ENCODE measurements at places on chromosomes 7 and 10.
A peak's percentile ranks its signal among the peaks of the same experiment; 100 is the strongest.

DNA sequence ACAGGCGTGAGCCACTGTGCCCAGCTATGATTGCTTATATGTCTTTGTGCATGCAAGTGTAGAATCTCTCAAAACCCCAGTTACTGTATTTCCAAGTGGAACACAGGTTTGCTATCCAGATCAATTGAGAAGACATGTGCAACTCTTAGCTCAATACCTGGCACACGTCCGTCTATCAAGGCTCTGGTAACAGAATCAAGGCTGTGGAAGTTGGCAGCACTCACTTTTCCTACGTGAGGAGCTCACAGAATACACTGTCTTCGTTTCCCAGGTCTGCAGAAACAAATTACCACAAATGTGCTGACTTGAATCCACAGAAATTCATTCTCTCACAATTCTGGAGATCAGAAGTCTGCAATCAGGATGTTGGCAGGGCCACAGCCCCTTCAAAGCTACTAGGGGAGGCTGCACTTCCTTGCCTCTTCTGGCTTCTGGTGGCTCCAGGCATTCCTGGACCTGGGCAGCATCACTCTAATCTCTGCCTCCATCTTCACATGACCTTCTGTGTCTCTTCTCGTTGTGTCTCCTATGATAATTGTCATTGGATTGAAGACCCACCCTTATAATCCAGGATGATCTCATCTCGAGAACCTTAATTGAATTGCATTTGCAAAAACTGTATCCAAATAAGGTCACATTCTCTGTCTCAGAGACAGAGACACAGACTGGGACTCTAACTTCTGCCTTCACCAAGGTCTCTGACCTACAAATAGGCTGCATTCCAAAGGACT lies 84.8 kb upstream of the C7orf33 start:
- H3K36me3 ChIP-seq: no peaks in the 10 kb centered on the region
- DNase-seq: no peak
- H3K27ac ChIP-seq: no peak overlapping the region
- H3K4me1 ChIP-seq: no peaks in the 10 kb centered on the region

DNA sequence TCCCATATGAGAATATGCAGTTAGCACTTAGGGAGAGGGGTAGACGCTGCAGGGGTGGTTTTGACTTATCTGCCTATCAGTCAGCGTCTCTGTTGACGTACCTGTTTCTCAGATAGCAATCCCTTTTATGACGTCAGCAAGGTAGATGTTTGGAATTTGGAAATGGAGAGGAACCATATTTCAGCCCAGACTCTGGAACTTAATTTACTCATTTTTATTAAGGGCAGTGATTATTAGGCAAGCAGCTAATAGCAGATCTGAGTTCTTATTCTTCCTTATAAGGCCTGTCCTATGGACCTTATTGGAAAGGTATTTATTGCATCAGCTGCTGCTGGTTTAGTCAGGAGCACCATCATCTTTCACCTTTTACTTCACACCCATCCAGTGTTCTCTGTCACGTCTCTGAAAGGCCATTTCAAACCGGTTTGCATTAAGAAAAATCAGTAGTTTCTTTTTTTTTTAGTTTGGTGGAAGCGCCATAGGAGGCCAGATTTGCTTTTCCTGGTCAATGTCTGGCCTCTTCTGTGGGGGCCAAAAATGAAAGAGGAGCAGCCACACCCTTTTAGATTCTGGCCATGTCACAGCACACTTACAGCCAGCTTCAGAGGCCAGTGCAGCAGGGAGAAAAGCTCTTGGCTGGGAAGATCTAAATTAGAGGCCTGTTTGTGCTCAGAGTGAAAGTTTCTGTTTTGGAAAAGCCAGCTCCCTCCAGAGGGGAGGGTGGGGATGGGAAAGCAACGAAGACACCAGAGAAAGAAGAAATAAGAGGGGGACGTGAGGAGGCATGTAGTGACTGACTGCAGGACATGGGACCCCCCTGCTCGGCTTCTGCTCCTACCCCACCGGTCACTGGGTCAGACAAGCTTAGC lies 146.3 kb downstream of the TCF7L2 start:
- no peak overlapping the region for H3K4me3 ChIP-seq
- no peak overlapping the region for H3K27ac ChIP-seq
- no peak for DNase-seq
- no peaks in the 10 kb centered on the region for H3K36me3 ChIP-seq
- H3K4me1 ChIP-seq: peaks cover 23% of the 10 kb centered on the region

DNA sequence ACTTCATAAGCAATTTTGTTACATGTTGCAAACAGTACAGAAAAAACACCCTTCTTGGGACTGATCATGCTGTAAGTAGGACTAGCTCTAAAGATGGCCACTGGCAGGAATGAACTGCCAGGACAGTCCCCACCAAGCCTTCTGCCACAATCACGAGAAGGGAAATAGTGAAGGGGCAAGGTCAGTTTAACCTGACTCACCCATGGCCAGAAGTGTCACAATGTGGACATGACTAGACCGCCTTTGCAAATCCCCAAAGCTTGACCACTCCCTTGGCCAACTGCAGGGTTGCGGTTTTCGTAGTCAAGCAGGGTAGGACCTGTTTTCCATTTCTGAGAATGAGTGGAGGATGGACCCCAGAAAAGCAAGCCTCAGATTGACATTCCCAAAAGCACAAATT lies 19.4 kb upstream of the FRAT2 start:
- H3K27me3 ChIP-seq: no peaks in the 10 kb centered on the region
- DNase-seq: peak; percentile 78
- H3K4me1 ChIP-seq: peaks cover 11% of the 10 kb centered on the region
- no peak overlapping the region for H3K4me3 ChIP-seq
- peaks cover 7% of the 10 kb centered on the region for H3K36me3 ChIP-seq
- peak overlapping the region; percentile 59 for H3K27ac ChIP-seq

- no peaks in the 10 kb centered on the region for H3K36me3 ChIP-seq
- no peak for DNase-seq
- H3K27me3 ChIP-seq: no peaks in the 10 kb centered on the region
- H3K4me1 ChIP-seq: no peaks in the 10 kb centered on the region
- H3K27ac ChIP-seq: no peak overlapping the region
Measured at GRCh38 chr7:29623973-29624372, 60.3 kb downstream of the PRR15 start.

- H3K36me3 ChIP-seq: no peaks in the 10 kb centered on the region
- DNase-seq: no peak
- no peak overlapping the region for H3K4me3 ChIP-seq
- no peaks in the 10 kb centered on the region for H3K4me1 ChIP-seq
Measured at GRCh38 chr10:90846746-90847145, 11.1 kb downstream of the HTR7 start.

GRCh38 chr10:54081950-54082349 lies 719.1 kb downstream of the PCDH15 start:
- no peaks in the 10 kb centered on the region for H3K4me1 ChIP-seq
- no peaks in the 10 kb centered on the region for H3K27me3 ChIP-seq
- H3K4me3 ChIP-seq: no peak overlapping the region
- no peak overlapping the region for H3K27ac ChIP-seq
- H3K36me3 ChIP-seq: no peaks in the 10 kb centered on the region

- no peaks in the 10 kb centered on the region for H3K27me3 ChIP-seq
- no peak for DNase-seq
- peak overlapping the region; percentile 40 for H3K27ac ChIP-seq
- no peaks in the 10 kb centered on the region for H3K4me1 ChIP-seq
- H3K36me3 ChIP-seq: no peaks in the 10 kb centered on the region
- no peak overlapping the region for H3K4me3 ChIP-seq
Measured at GRCh38 chr10:27464993-27465392, 39.1 kb upstream of the RAB18 start.

DNA sequence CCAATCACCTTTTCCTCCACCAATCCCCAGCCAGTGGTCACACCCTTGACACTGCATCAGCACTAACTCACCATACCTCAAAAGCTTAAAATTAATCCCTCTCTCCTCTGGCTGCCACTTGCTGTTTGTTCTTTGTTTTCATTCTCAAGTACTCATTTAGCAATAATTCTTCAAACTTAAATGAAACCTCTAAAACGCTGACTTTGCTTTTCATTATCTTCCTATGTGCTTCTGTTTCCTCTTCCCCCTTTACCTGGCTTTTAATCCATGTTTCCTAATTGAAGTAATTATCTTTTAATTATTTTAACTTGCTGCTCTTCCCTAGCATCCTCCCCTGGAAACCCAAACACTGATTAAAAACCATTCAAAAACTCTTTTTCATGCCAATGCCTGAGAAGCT lies 348.9 kb upstream of the MEOX2 start:
- H3K36me3 ChIP-seq: no peaks in the 10 kb centered on the region
- no peak for DNase-seq
- no peaks in the 10 kb centered on the region for H3K4me1 ChIP-seq
- no peak overlapping the region for H3K27ac ChIP-seq
- H3K4me3 ChIP-seq: no peak overlapping the region

DNA sequence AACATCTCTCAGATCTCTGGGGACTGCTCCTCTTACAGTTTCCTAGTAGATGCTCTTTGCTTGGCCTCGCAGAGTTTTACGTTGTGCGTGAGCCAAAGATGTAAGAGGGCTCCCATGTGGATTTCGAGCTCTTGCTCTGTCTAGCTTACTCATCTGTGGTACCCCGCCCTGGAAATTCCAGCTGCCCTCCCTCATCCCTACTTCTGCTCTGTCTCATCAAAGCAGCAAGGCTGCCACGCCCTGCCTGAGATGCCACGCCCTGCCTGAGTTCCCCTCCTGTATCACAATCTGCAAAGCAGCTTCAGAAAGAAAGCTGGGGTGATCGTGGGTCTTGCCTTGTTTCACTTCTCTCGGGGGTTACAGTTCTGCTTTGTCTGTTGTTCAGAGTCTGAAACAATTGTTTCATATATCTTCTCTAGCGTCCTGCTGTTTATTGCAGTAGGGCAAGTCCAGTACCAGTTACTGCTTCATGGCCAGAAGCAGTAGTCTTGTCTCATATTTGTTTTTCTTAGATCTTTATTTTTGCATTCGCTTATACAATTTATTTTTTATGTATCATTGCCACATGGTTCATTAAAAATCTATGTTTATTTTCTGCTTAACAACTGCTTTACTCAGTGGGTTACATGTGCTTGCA lies 36.1 kb upstream of the CCNY start:
- no peak overlapping the region for H3K27ac ChIP-seq
- no peaks in the 10 kb centered on the region for H3K4me1 ChIP-seq
- no peak overlapping the region for H3K4me3 ChIP-seq
- no peak for DNase-seq
- no peaks in the 10 kb centered on the region for H3K27me3 ChIP-seq

DNA sequence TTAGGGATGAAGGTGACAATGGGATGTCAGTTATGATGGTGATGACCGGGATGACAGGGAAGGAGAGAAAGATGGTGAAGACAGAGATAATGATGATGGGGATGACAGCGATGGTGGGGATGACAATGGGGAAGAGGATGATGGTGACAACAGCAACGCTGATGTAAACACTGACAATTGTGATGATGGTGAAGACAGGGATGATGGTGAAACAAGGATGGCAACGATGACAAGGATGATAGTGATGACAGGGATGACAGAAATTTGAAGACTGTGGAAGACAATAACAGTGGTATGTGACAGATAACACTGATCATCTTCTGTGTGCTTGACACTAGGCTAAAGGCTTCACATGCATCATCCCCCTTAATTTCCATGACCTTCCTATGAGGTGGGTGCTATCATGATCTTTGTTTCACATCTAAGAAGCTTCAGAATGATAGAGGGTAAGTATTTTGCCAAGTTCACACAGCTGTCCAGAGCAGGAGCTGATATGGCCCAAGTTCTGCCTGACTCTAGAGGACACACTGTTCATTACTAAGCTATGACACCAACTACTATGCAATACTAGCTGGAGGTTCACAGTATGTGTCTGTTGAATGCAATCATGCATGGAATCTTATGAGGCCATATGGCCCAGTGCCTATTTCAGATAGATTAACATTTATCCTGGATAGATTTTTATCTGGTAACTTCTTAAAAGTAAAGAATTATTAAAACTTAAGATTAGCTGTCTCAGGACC lies 105.6 kb downstream of the RNLS start:
- peaks cover 10% of the 10 kb centered on the region for H3K4me1 ChIP-seq
- H3K27me3 ChIP-seq: no peaks in the 10 kb centered on the region
- H3K27ac ChIP-seq: no peak overlapping the region
- H3K4me3 ChIP-seq: no peak overlapping the region
- no peaks in the 10 kb centered on the region for H3K36me3 ChIP-seq
- DNase-seq: no peak

DNA sequence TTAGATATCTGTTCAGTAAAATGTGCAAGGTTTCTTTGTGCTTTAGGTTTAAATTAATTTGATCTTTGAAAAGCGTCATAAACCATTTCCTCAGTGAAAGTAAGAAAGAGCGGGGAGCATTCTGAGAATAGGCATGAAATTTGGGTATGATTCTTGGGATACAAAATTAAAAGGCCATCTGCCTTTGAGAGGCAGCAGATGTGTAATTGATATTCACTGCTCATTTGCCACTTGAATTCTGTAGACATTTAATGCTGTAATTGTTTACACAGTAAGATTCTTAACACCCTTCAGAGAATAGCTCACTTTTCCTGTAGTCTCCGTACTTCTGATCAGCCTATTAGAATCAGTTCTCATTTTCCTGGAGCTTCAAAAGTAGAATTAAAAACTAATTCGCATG lies 18.7 kb downstream of the FRMD4A start:
- H3K36me3 ChIP-seq: no peaks in the 10 kb centered on the region
- no peak overlapping the region for H3K4me3 ChIP-seq
- H3K27ac ChIP-seq: no peak overlapping the region
- no peaks in the 10 kb centered on the region for H3K4me1 ChIP-seq

DNA sequence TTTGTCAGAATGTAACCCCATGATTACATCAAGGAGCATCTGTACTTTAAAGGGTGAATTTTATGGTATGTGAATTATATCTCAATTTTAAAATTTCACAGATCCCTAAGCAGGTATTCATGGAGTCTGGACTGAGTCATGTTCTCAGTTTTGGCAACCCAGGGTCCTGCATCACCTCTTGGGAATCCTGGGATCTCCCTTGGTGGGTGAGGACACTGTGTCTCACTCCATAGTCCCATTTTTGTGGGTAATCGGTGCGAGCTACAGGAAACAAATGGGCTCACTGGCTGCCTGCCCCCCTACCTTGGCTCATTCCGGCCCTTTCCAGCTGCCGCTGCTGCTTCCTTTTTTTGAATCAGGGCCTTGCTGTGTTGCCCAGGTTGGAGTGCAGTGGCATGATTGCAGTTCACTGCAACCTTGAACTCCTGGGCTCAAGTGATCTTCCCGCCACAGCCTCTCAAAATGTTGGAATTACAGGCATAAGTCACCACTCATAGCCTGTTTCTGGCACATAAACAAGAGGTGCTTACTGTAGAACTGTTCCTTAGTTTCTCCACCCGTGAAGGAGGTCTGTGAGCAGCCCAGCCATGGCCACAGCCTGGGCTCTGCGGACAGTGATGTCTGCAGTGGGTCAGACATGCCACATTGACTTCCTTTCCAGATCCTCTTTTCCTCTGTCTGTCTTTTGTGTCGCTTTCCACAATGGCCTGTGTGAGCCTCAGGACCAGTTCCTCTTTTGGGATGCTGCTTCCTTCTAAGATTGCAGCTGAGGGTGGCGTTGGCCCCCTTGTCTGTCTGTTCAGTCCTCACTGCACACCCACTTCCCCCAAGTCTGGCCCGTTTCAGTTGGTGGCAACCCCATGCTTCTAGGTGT lies 14.5 kb downstream of the PALD1 start:
- peaks cover 69% of the 10 kb centered on the region for H3K4me1 ChIP-seq
- no peaks in the 10 kb centered on the region for H3K36me3 ChIP-seq
- no peaks in the 10 kb centered on the region for H3K27me3 ChIP-seq
- H3K4me3 ChIP-seq: no peak overlapping the region
- H3K27ac ChIP-seq: peak overlapping the region; percentile 81
